ENCODE measurements at places on chromosomes 5 and 9. TPM values are rescaled to one million over a fixed set of nuclear protein-coding genes. Genes with fewer than 3 reads are reported as not detected.

DNA sequence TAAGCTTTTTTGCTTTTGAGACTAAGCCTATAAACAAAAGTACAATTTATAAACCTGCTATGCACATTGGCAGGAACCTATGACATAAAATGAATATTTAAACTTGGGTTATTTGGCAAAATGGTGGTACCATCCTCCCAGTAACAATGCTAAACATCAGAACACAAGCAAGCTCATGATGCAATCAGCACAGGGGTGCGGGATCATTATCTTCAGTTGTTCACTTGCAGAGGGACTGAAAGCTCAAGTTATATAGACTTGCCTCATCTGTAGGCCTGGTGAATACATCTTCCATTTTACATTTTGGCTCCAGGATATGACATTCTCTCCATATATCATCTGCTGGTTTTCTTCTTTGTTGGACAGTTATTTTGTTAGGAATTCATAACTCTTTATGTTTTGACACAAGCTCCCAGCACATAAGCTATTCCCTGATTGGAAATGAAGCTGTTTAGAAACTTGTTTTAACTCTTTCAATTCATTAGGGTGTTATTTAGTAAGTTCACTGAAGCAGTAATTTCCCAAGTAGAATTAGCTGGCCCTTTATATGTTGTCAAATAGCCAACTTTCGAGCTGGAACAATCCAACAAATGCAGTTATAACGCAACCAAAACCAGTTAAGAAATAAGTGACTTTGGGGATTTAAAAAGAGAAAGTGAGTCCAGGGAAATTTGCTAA lies 124.7 kb upstream of the LIFR start:
- peak; percentile 55 for DNase-seq

GRCh38 chr9:357560-357959 lies 142.9 kb downstream of the DOCK8 start:
- peak; percentile 30 for DNase-seq

C9 gene
- not detected for total RNA-seq

EQTN gene
- not detected for total RNA-seq

DNA sequence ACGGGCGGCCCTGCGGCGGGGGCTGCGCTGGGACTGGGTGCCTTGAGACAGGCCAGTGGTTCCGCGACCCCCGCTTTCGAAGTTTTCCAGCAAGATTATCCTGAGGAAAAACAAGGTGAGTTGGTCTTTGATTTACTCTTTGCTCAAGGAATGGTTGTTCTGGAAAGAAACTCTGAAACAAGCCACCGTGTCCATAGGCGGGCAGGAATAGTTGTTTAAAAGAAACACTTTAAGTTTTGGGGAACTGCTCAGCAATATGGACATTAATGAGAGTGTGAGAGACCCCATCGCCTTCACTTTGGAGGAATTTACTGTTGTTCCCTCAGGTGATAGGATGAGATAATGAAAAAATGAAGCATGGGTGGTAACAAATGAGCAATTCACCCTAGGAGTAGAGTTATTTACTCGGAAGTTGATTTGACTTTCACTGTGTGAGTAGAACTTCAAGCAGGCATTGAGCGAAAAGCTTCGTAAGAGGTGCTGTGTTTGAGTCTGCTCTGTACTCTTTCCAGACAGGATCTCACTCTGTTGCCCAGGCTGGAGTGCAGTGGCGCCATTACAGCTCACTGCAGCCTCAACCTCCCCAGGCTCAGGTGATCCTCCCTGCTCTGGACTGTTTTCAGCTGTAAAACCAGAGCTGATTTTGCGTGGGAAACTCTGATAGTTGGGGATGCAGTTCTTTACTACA lies 1.1 kb downstream of the DMRTA1 start:
- no peak for DNase-seq

DNA sequence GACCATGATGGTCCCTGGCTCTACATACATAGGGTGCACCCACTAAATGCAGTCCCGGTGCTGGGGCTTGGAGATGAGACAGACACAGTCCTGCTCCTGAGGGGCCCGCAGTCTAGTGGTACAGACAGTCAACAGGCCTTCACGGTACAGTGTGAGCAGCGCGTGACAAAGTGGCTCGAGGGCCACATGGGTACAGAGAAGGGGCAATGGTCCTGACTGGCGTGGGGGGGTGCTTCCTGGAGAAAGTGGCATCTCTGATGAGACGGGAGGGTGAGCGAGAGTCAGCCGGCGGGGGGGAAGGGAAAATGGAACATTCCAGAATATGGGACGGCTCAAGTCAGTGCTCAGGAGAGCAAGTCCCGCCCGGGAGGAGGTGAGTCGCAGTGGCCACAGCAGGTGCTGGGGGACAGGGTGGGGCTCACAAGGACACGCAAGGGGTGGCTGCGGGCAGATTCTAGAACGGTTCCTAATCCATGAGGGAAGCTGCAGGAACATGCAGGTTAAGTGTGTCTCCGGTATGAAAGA lies 38.0 kb downstream of the WHRN start:
- no peak for DNase-seq

DNA sequence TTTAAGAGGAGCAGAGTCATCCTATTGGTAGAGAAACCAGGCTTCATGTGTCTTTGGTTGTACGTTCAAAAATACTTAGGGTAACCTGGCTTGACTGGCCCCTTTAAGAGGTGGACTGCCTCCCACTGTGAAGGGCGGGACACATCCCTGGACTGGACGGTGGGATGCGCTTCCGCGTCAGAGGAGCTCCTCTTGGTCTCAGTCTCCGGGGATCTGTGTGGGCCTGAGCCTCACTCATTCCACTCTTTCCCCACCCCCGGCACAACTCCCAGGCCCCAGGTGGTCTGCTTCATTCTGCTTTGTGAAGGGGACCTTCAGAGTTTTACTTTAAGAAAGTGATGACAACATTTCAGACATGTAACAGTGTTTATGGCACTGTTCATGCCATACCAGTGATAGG lies 601.1 kb downstream of the IRX1 start:
- no peak for DNase-seq

FXN gene
- total RNA-seq: 20.6 TPM

DNA sequence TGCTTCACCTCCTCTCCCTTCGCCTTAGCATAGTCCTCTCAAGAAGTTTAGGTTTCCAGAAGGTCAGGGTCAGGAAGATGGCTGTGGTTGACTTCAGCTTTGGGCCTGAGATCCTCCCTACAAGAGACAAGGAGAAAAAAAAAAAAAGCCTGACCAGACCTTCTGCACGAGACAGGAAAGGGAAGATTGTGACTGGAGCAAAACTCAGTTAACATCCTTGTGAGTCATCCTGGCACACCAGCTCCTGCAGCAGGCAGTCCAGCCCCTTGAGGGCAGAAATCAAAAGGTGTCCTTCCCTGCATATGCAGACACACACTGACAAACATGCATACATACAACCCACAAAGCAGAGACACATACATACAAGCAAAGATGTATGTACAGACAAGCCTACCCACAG lies 18.0 kb upstream of the ENHO start:
- no peak for DNase-seq

GRCh38 chr9:84670138-84671041 lies 861 bp downstream of the NTRK2 start:
- peak; percentile 4 for DNase-seq

DNA sequence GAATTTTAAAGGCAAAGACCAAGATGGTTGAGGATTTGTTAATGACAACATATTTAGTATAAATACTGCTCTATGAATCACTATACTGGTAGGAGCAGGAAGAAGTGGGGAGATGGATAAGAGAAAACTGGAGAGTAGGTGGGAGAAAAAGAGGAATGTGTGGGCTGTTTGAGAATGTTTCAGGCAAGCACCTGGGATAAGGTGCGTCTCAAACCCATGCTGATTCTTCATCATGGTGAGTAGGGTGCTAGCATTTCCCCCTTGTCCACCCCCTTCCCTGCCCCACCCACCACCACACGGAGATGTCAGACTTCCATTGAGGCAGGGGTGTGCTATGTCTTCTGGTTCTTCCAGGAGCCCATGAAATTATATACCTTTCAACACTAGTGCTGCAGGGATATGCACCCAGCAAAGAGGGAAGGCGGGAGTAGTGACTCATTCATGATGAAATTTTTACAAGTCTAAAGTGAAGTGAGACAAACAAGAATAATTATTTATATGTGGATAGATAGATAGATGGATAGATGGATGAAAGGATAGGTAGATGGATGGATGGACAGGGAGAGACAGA lies 54.3 kb downstream of the MTX3 start:
- DNase-seq: no peak

DNA sequence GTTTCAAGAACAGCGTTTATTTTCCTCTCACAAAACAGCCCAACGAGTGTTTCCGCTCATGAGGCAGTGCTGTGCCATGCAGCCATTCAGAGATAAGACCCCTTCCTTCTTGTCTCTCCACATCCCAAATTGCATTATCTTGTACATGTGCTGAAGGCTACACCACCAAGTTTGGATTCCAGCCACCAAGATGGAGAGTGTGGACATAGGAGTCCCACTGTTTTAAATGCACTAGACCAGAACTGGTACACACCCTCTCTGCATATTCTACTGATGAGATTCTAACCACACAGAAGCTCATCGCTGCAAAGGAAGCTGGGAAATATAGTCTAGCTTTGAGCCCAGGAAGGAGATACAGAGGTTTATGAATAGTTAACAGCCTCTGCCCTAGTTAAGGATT lies 509.4 kb downstream of the NFIB start:
- peak; percentile 94 for DNase-seq

- no peak for DNase-seq
Measured at GRCh38 chr5:149127394-149127955, 13.8 kb upstream of the ABLIM3 start.

- no peak for DNase-seq
Measured at GRCh38 chr9:19995619-19996018, 206.8 kb upstream of the SLC24A2 start.

- peak; percentile 33 for DNase-seq
Measured at GRCh38 chr9:37997636-37998374, 71.2 kb downstream of the SHB start.

DNA sequence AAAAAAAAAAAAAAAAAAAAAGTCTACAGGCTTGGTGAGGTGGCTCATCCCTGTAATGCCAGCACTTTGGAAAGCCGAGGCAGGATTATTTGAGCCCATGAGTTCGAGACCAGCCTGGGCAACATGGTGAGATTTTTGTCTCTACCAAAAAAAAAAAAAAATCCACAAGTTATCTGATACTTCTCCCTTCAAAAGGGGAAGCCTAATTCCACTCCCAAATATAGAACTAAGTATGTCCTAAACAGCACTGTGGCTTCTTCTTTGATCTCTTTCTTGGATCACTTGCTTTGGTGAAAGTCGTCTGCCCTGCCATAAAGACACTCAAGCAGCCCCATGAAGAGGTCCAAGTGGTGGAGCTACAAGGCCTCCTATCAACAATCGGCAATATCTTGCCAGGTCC lies 18.8 kb upstream of the STING1 start:
- DNase-seq: no peak

DNA sequence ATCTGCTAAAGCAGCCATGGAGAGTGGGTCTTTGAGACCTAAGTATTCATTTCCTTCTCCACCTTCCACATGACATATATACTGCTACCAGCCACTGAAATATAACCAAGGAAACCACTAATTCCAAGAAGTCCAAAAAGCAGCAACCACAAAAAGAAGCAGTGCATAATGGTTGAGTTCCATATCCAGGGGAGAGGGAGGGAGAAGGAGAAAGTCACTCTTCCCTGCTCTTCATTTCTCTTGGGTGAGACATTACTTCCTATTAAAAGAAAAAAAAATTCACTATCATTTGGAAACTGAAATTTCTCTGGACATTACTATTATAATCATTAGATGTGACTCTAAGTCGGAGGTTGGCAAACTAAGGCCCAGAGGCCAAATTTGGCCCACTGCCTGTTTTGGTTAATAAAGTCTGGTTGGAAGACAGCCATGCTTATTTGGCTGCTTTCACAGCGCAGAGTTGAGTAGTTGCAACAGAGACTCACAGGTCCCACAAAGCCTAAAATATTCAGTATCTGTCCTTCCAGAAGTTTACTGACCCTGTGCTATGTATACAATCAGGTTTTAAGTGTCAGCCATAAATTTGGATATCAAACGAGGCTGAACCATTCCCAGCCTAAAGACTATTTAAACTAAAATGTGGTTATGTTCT lies 168.6 kb downstream of the MPDZ start:
- DNase-seq: no peak

MEIKIN gene
- not detected for total RNA-seq

DNA sequence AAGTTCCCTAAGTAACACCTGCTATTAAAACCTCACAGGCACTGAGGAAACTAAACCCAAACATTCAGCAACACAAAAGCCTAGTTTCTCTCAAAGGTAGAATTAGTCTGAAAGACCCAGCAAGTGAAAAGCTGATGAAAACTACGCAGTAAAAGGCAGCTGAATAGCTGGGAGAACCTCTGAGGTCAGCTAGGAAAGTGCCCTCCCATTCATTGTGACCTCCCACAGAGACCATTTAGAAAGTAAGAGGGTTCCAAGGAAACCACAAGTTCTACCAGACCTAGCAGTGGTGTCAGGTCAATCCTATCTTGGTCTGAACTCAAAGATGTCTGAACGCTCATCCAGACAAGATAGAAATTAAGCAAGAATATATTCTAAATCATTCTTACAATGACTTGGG lies 144.7 kb downstream of the SSBP2 start:
- no peak for DNase-seq

NOXA1 gene
- total RNA-seq: 12.0 TPM

DNA sequence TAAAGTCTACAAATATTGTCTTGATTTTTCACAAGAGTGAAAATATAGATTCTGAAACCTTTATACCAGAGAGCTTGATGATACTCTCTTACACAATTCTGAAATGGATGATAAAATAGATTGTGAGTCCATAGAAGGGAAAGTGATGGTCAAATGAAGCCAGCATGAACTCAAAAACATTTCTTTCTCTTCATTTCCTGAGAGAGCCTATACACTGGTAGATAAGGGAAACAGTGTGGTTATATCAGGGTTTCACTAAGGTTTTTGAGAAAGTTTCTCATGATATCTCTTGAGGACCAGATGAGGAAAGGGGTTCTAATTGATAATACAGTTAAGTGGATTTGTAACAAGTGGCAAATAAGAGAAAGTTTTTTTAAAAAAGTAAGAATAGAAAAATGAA lies 254.1 kb downstream of the PJA2 start:
- no peak for DNase-seq

DNA sequence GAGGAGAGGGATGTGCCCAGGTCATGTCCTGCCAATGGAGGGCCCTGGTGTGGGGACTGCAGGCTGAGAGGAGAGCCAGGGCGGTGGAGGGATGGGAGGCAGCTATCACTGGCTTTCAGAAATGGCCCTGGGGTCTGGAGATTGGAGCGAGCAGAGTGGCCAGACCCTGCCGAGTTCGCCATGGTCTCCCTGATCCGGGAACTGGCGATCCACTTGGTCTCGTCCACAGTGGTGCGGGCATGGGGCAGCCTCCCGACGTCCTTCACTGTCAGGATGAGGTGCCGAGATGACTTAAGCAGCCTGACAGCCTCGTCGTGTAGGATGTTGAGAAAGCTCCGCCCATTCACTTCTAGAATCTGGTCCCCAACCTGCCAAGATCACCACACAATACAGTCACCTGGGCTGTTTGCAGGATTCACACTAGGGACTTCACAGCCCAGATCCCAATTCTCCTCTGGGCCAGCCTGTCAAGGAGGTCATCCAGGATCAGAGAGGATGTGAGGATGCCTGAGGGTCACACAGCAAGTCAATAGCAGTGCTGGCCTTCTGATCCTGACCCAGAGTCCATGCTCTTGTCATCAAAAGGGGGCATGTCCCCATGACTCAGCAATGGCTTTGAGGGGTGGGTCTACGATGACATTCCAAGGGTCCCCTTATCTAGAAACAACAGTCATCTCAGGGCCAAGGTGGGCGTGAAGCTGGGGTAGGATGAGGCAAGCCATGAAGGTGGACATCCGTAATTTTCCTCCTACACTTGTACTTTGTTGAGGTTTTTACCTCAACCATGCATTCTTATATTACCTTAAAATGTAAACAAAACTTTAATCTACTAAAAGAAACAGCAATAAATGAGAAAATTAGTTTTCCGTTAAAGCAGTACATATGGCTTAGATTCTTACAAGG lies 38.5 kb upstream of the AKNA start:
- no peak for DNase-seq

PGM5 gene
- total RNA-seq: 75.3 TPM

SPINK6 gene
- not detected for total RNA-seq
